RWPE2 (cell line): ENCODE measurements at places on chromosomes 7 and 10.
A peak's percentile ranks its signal among the peaks of the same experiment; 100 is the strongest.

- DNase-seq: no peak
These were observed 16.4 kb upstream of the PSMG3 start for GRCh38 chr7:1586126-1586826.

DNA sequence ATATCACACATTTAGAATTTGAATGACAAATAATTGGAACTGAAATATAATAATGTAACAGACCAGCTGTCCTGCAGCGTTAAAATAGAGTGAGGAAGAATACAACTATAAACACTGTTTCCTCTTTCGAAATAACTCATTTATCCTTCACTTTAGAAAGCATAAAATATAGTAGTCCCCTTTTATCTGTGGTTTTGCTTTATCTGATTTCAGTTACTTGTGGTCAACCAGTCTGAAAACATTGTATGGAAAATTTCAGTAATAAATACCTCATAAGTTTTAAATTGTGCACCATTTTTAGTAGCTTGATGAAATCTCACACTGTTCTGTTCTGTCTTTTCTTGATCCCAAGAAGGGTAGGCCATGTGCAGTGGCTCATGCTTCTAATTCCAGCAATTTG lies 31.7 kb downstream of the POLR1F start:
- DNase-seq: no peak

GRCh38 chr7:121042195-121042594 lies 53.7 kb downstream of the CPED1 start:
- DNase-seq: no peak

DNA sequence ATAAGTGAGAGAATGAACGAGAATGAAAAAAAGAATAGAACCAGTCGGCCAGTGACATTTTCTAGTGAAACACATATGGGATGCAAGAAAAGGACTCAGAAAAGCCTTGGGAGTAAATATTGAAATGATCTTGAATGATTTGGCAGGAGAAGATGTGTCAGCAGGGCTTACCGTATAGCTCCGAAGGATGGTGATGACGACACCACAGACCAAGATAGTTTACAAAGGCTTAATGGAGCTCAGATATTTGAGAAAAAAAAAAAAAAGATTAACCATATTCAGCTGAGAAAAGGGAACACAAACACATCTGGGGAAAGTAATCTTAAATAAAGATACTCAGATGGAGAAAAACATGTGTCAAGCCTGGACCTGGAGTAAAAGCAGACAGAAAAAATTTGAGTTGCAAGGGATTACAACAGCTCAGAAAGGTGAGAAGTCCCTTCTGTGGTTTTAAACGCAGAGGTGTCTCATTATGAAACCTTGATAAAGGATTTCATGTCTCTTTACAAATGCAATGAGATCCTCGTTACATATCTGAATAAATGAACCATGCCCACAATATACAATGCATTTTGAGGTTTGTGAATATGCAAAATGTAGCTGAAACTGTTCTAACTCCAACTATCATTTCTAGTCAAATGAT lies 36.0 kb downstream of the DNAJB9 start:
- DNase-seq: no peak

- DNase-seq: peak; percentile 77
These were observed 1.3 kb upstream of the CDK14 start for GRCh38 chr7:90594751-90595317.

- DNase-seq: no peak
These were observed 5.6 kb upstream of the CDH23 start for GRCh38 chr10:71390921-71391690.

DNA sequence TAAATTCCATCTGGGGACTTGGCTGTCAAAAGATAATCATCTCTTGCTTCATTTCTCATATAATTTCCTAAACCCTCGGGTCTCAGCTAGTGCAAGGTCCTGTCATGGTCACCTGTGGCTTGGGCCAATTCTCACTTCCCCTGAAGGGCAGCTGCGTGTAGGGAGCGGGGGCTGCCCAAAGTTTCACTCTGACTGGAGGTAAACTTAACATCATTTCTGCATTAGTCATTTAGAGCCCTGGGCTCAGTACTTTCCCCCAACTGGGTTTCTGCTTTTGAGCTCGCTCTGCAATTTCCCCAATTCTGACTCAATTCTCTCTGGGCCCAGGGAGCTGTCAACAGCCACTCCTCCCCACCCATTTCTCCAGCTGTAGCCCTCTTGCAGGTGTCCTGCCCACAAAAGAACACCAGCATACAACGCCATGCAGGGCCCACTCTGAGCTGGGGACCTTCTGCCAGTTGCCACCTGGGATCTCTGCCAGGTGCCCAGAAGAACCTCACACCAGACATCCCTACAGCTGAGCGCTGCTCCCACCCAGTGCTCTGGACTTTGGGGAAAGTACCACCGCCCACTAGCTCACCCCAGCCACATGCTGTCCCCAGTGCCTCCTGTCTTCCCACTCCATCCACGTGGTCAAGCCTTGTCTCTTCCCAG lies 37.9 kb downstream of the VOPP1 start:
- no peak for DNase-seq

DNA sequence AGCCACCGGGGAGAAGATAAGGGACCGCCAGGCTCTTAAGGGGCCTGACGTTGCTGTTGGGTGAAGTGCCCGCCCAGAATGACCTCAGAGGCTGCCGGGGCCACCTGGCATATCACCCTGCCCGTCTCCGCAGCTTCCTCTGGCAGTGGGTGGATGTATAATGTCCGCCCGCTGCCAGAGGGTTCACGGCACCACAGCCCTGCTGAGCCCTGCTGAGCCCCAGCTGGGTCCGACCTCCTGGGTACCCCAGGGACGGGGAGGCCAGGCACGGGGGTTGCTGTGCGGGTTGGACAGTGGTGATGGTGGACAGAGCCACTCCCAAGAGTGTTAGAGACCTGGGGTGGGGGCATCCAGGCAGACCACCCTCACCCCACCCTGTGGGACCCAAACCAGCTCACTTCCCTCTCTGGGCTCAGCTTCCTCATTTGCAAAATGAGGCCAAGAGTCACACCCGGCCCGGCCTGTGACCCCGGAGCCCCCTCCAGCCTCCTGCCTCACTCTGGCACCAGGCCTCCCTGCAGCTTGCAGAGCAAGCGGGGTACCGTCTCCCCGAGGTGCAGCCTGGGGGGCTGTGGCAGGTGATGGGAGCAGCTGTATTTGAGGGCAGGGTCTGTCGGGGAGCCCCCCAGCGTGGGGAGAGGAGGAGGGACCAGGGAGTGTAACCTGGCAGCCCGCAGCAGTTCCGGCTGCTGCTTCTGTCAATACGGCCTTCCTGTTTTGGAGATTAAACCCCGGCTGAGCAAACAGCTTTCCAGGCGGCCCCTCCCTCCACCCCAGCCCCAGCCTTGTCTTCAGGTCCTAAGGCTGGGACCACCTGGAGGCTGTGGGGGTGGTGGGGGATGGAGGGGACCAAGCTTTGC lies 8.4 kb upstream of the LFNG start:
- DNase-seq: no peak

- DNase-seq: no peak
These were observed 101.1 kb upstream of the TCF7L2 start for GRCh38 chr10:112848868-112849430.

DNA sequence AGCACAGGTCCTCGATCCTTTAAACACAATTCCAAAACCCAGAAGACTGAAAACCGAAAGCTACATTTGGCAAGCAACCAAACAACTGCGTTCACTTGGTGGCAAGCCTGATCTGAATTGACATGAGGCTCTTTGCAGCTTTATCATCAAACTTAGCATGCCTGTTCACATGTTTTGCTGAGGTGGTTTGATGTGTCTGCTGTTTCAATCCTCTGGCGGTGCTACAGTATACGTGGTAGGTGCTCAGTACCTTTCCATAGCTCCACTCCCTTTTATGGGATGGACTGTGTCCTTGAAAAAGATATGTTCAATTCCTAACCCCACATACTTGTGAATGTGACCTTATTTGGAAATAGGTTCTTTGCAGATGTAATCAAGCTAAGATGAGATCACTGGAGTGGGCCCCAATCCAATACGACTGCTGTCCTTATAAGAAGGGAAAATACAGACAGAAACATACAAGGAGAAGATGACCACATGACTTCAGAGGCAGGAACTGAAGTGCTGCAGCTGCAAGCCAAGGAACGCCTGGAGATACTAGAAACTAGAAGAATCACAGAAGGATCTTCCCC lies 33.4 kb downstream of the CCDC6 start:
- no peak for DNase-seq

GRCh38 chr7:36686499-36686898 lies 37.8 kb downstream of the AOAH start:
- no peak for DNase-seq
